Mammary epithelial cell (primary cell): ENCODE measurements at places on chromosomes 5 and 9.

DNA sequence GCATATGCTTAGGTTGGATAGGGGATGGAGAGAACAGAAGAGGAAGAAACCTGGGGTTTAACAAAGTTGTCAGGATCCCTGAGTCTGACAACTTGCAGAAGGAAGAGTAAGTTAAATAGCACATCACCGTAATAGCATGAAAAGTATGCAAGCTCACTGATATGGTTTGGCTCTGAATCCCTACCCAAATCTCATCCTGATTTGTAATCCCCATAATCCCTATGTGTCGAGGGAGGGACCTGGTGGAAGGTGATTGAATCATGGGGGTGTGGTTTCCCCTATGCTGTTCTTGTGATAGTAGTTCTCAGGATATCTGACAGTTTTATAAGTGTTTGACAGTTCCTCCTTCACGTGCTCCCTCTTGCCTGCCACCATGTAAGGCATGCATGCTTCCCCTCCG is 193.3 kb downstream of the PSAT1 start:
- no peak for DNase-seq

DNA sequence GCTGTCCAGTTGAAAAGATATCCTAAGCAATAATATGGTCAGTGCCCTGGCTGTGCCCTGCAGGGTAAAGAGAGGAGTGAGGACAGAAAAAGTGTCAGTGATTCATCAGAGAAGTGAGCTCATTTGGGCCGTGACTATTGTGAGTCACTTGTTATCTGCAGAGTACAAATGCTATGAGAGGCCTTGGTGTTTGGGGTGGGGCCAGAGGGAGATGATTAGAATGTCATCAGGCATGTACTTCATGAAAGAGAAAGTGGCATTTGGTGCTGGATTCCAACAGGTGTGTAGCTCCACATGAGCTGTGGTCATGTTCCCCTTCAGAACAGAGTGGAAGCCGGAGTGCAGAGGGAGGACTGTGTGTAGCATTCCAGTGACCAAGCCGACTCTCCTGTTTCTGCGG is 174.1 kb downstream of the KDM4C start:
- peak; percentile 87 for DNase-seq

DNA sequence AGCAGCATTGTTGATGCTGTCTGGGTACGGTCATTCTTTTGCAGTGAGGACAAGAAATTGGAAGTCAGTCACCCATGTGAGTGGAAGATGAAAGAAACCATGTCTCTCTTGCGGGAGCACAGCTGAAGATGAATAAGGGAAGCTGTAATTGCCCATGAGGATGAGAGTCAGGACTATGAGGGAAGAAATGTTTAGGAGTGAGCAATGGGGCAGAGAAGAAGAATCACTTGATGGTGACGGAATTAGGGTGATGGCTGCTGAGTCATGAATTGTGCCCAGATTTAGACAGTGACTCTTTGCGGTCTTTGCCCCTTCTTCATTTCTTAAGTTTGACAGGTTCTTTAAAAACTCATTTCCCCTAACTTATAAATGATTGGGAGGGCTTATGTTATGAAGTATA is 183.3 kb downstream of the MAST4 start:
- DNase-seq: no peak

DNA sequence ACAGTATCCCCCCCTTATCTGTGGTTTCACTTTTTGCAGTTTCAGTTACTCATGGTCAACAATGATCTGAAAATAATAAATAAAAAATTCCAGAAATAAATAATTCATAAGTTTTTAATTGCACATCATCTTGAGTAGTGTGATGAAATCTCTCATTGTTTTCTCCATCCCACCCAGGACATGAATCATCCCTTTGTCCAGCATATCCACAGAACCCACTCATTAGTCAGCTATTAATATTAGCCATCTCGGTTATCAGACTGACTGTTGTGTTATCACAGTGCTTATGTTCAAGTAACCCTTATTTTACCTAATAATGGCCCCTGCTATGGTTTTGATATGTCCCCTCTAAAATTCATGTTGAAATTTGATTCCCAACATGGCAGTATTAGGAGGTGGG is 40.7 kb downstream of the FAM114A2 start:
- peak; percentile 30 for DNase-seq

DNA sequence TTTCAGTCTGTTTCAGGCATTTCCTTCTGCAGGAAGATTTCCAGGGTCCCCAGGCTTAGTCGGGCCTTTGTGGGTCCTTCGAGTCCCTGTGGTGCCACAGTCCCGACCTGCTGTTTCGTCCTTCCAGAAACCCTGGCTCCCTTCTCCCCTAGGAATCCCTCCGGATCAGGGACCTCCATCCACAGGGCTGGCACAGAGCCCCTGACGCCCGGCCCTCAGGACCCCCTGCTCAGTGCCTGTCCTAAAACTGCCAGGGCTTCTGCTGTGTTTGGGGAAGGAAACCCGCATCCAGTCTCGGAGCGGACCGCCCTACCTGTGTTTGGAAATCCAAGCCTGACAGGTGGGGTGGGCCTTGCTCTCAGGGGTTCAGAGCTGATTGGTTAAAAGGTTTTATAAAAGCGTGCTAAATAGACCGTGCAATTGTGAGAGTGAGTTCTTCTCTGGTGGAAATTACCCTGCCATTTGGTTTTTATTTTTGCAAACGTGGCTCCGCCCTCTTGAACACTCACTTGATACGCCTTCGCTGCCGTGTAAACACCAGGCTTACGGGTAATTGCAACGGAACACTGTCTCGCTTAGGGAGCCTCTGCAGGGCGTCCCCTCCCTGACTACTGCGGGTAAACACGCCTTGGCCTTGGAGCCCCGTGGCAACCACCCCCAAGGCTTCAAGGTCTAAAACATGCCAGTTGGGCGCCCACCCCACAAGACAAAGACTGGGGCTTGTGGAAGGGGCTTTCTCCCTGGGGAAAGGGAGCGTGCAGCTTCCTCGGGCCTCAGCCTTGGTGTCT is 121.2 kb downstream of the PHF2 start:
- no peak for DNase-seq

GRCh38 chr9:75131700-75132099 is 43.4 kb downstream of the OSTF1 start:
- no peak for DNase-seq

GRCh38 chr5:32785611-32786254 is 74.6 kb downstream of the NPR3 start:
- peak; percentile 69 for DNase-seq

GRCh38 chr5:65811004-65811403 is 89.0 kb downstream of the NLN start:
- peak; percentile 87 for DNase-seq

DNA sequence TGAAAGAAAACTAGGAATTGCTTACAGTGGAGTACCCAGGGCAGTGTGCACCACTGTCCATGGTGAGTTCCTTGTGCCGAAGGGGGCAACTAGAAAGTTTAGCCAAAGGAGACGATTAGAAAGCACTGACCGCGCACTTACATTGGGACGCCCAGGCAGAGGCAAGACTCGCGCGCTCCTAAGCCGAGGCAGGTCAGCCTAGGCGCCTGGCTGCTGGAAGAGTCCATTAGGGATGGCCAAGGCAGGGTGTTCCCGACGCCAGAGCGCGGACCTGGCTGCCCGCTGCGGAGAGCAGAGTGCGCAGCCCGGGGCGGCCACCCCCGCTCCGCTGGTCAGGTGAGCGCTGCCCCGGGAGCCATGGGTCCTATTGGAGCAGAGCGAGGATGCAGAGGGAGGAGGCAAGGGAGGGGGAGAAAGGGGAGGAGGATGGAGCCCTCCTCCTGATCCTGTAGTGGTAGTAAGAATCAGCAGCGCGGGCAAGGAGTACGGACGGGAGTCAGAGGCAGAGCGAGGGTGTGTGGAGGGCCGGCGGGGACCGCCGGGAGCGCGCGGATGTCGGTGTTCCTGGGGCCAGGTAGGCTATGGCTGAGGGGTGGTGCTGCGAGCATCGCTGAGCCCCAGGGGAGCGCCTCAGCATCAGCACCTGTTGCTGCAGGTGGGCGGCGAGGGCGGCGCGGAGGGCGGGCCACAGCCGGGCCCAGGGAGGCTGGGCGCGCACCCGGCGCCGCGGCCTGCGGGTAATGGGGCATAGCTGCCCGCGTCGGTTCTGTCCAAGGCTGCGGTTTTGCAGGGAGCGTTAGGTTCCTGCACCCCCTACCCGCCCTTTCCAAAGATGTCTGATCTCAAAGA is at the start of gene ADGRV1:
Gene ADGRV1 (plus strand): TSS at position 454 of the 849 bp plus-strand sequence. CDS start 99 bp downstream, at position 553.
- DNase-seq: peak; percentile 93

GRCh38 chr5:144086295-144086694 is 84.2 kb downstream of the YIPF5 start:
- DNase-seq: peak; percentile 72

GRCh38 chr5:60023255-60023654 is 129.7 kb upstream of the PDE4D start:
- DNase-seq: no peak

DNA sequence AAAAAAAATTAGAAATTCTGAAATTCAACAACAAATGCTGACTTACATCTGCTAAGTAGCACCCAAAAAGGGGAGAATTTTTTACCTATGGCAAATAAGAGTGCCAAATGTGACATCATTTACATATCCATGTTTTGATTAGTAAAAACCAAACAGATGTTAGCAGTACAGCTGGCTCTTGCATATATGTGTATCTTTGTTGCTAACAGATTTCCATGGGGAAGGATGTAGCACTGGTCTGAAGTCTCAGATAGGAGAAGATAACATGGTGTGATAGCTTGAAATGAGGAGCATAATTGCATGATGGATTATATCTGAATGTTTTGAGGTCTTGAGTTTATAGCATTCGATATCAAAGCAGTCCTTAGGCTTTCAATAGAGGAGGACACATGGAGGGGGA is 17.5 kb downstream of the PIK3R1 start:
- DNase-seq: no peak

DNA sequence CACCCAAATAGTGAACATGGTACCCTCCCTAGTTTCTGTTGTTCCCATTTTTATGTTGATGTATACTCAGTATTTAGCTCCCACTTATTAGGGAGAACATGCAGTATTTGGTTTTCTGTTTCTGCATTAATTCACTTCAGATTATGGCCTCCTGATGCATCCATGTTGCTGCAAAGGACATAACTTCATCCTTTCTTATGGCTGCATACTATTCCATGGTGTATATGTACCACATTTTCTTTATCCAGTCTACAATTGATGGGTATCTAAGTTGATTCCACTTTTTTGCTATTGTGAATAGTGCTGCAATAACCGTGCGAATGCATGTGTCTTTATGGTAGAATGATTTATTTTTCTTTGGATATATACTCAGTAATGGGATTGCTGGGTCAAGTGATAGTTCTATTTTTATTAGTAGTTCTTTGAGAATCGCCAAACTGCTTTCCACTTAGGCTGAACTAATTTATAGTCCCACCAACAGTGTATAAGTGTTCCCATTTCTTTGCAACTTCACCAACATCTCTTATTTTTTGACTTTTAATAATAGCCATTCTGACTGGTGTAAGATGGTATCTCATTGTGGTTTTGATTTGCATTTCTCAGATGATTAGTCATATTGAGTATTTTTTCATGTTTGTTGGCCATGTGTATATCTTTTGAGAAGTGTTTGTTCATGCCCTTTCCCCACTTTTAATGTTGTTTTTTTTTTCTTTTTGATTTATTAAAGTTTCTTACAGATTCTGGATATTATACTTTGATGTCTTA is 79.6 kb downstream of the SMIM15 start:
- peak; percentile 25 for DNase-seq

DNA sequence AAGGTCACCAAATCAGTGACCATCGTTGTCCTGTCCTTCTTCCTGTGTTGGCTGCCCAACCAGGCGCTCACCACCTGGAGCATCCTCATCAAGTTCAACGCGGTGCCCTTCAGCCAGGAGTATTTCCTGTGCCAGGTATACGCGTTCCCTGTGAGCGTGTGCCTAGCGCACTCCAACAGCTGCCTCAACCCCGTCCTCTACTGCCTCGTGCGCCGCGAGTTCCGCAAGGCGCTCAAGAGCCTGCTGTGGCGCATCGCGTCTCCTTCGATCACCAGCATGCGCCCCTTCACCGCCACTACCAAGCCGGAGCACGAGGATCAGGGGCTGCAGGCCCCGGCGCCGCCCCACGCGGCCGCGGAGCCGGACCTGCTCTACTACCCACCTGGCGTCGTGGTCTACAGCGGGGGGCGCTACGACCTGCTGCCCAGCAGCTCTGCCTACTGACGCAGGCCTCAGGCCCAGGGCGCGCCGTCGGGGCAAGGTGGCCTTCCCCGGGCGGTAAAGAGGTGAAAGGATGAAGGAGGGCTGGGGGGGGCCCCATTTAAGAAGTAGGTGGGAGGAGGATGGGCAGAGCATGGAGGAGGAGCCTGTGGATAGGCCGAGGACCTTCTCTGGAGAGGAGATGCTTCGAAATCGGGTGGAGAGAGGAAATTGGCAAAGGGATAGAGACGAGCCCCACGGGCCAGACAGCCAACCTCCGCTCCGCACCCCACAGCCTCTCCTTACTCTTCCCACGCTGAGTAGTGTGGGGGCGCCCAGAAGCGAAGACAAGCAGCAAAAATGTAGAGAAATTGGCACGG is 1.7 kb downstream of the RXFP3 start:
- no peak for DNase-seq

GRCh38 chr9:133050142-133050541 is 11.6 kb upstream of the CEL start:
- DNase-seq: no peak

DNA sequence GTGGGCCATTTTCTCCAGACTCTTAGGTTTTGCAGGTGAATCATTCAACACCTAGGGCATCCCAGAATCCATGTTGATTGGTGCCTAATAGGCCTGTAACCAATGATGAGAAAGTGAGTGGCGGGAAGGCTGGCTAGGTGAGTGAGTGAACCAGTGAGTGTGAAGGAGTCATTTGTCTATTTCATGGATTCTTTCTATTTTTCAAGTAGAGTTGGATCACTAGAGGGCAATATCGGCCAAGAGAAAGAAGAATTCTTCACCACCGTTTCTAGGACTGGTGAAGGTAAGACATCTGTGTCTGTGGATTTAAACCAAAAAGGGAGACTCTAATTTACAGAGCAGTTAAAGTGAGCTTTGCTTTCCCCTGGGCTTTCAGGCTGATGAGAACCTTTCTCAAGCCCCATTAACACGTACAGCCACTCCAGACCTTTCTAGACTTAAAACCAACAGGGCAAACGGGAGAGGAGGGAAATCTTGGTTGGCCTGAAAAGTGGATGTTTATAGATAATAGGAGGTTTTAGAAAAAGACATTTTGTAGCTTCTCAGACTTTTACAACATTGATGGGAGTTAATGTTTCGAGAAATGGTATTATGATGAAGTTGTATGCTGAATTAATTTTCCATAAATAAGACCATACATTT is 114.3 kb upstream of the IL12B start:
- peak; percentile 60 for DNase-seq

DNA sequence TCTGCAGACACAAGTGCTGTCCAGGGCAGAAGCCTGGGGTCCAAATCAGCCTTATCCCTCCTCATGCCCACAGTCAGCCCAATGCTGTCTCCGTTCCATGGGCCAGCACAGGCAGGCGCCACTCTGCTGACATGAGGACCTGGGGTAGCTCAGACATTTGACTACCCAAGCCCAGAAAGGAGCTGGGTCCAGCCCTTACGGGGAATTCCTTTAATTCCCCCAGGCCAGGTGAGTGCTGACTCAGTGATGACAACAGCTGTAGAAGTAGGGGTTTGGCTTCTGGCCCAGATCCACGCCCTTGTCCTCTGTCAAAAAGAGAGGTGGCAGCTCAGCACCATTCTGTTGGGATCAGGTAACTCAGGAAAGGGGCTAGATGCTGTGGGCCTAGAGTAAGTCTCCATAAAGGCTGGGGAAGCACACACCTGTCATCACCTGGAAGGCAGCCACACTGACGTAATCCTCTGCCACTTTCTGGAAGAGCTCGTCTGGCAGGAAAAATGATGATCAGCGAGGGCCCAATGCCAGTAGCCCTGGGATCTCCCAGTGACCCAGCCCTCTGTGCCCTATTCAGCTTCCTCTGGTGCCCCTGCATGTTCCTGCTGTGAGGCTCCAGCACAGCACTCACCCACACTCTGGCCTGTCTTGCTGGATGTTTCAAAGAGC is 1.9 kb downstream of the RAB24 start:
- DNase-seq: peak; percentile 96
